ENCODE measurements at places on chromosomes 7 and 10.

GRCh38 chr10:124341768-124342135, 77.0 kb downstream of the OAT start:
- DNase-seq, result no peak

DNA sequence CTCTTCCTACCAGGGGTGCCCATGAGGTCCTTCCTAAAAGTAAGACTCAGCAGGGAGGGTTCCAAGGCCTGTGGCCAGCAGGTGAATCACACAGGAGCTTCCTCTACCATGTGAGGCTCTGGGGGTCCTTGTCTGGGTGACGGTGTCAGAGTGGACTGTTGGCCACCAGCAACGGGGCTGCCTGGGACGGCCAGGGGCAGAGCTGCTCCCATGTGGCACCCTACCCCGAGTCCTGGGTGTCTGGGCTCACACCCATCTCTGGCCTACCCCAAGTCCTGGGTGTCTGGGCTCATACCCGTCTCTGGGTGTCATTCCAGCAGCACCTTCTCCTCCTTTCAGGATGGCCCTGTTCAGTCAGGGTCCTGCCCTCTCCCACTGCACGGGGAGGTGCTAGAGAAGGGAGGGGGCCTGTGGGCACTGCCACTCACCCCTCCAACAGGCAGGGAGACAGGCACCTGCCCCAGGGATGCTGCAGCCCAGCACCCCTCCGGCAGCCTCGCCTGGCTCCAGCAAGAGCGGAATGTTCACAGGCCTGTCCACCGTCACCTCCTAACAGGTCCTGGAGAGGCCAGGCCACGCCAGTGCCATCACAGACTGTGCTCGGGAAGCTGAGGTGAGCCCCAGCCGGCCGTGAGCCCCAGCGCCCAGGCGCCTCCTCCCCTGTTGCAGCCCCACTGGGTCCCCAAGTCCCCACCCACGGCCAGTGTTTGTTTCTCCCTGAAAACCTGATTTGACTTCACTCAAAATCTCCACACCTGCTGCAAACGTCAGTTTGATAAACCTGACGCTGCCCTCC, 143.7 kb downstream of the PTPRN2 start:
- no peak for DNase-seq

- DNase-seq, result no peak
Observed at GRCh38 chr10:128625926-128626325, 499.7 kb upstream of the MKI67 start.

DNA sequence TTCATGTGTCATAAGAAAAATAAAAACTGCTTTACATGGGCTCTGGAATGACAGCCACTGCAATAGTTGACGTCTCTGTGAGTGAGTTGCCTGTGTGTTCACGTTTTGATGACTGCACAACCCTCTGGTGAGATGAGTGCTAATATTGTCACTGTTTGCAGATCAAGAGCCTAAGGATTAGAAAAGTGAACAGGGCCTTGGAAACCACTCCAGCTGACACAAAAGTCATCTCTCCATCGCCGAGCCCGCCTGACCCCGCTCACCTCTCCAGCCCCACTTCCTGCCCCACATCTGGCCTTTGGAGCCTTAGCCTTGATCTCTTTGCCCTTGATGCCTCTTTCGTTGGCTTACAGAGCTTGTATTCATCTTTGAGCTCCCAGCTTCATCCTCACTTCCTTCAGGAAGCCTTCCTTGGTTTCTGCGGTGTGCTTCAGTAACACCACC, 351.7 kb downstream of the TCERG1L start:
- DNase-seq, result peak; percentile 70

GRCh38 chr7:41445432-41445831, 257.5 kb downstream of the INHBA start:
- DNase-seq, result no peak

- no peak for DNase-seq
Observed at GRCh38 chr10:113362645-113363091, 190.2 kb upstream of the HABP2 start.

- no peak for DNase-seq
Observed at GRCh38 chr10:119245272-119245671, 37.9 kb downstream of the GRK5 start.

DNA sequence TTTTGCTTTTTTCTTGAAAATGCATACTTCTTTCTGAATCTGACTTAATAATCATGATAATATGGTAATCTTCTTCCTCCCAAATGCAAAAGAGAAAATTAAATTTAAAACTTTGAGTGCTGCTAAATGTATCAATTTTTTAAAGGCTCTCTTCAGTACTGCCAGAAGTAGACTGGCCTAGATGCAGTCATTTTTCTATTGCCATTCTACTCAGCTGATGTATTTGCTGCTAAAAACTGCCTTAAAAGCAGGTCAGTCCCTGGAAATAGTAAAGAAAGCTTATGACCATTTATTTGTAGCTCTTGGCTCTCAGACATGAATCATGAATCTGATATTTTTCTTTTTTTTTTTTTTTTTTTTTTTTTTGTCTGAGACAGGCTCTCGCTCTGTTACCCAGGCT, 28.5 kb downstream of the NAPEPLD start:
- DNase-seq, result no peak

DNA sequence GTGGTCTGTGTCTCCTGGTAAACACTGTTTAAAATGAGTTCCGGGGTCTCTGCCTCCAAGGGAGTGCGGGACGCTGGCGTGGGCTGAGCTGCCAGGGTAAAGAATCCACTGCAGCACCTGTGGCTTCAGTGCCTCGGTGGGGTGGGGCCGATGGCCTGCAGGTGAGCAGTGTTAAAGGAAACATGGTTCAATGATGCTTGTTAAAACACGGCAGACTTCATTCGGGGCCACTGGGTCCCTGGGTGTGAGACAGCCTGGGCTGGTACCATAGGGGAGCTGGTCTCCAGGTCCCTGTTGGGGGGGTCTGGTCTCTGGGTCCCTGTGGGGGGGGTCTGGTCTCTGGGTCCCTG, 24.9 kb upstream of the KNDC1 start:
- DNase-seq, result peak; percentile 89

- DNase-seq, result peak; percentile 64
Observed at GRCh38 chr10:131560706-131561355, 249.3 kb upstream of the TCERG1L start.

DNA sequence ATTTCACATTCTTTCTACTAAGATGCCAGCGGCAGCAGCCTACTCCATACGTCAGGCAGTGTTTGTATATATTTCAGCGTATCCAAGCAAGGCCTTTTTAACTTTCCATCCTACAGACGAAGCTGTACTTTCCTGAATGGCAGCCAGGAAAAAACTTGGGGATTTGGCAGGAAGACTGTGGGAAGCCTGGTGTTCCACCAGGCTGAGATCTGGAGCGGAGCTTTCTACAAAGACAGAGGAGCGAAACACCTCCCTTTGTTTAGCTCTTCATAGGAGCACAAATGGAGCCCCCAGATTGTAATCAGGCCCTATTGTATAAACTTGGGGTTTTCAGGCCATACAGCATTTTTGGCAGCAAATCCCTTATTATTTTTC, 143.8 kb downstream of the TES start:
- no peak for DNase-seq

- DNase-seq, result no peak
Observed at GRCh38 chr7:95365151-95365550, 31.0 kb downstream of the PON3 start.

DNA sequence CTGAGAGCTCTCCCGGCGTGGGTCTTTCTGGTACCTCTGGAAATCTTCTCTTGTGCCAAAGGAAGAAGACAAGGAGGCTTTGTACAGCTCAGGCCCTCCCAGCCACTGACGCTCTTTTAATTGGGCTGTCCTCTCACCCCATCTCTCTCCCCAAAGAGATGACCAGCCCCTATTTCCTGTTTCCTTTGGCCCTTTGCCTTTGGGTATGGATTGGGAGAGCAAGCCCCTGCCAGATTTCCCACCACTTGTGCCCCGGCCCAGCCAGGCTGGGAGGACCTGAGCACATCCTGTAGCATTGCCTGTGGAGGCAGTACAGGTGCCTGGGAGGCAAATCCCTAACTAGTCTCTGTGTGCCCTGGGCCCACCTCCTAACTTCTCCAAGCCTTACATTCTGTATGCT, 5.7 kb upstream of the PLAC9 start:
- no peak for DNase-seq
